Immature natural killer cell (primary cell): ENCODE measurements at places on chromosomes 3 and 15.

DNA sequence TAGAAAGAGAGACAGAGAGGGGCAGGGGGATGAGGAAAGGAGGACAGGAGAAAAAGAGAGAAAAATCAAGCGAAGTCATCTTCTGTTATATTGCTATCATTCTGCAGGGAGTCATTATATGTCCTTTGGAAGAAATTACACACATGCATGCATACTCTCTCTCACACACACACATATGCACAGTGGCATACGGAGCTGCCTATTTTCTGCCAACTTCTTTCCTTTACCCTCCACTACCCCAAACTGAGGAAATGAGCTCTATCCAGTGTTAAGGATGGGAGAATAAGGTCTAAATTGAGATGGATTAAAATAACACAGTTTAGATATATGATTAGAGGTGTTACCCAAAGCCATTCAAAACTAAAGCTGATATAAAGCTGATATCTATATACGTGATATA, 48.8 kb downstream of the PDZRN3 start:
- no peak for DNase-seq

DNA sequence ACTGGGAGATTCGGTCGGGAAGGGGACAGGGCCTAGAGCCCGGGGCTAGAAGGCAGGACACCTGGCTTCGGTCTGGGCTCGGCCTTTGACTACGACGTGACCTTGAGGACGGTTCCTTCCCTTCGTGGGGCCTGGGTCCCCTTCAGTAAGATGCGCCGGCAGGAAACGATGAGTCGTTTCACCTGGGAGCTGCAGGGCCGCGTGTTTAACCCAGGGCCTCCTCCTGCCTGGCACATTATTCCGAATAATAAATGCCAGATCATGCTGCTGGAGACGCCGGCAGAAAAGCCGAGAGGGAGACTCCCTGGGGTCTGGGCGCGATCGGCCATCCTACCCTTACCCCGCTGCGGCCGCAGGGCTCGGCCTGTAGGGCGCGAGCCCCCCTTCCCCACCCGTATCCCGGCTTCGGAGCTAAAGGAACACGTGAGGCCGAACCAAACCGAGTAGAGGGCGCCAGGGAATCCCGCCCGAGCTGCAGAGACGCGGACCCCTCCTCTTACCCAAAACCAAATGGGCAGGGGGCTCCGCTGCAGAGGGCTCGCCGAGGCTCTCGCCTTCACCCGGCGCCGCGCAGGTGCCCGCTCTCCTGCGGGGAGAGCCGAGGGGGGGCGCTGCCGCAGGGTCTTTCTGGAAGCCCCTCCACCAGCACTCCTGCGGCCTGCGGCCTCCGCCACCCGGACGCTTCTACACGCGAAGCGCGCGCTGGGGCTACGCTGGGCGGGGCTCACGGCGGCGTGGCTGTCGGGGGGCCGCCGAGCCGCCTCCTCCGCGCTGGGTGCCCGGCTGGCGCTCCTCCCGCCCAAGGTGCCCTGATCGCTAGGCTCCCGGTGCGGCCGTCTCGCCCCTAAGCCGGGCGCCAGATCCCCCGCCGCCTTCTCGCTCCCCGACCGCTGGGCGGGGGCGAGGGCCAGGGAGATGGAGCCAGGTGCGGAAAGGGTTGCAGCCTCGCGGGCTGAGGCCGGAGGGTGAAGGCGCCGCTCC, at the start of gene BDH1:
Gene BDH1 (minus strand): TSS at position 688 of the 981 bp plus-strand sequence. CDS start 9,525 bp downstream, outside the sequence.
- DNase-seq, result peak; percentile 61

DNA sequence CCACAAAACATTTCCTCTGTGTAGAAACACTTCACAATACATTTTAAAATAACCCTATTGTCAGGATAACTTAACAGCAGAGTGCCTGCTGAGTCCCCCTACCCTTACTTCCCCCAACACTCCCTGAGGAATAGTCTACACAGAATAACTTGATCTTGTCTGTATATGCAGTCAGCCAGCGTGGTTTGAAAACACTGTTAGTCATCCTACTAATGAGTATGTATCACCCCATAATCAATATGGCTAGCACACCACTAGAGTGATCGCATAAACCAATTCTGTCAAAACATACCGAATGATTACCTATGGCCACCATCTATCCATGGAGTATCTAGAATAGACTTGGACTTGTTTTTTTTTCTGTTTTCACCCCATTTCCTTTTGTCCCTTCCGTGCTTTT, 152.7 kb upstream of the NECTIN3 start:
- no peak for DNase-seq

DNA sequence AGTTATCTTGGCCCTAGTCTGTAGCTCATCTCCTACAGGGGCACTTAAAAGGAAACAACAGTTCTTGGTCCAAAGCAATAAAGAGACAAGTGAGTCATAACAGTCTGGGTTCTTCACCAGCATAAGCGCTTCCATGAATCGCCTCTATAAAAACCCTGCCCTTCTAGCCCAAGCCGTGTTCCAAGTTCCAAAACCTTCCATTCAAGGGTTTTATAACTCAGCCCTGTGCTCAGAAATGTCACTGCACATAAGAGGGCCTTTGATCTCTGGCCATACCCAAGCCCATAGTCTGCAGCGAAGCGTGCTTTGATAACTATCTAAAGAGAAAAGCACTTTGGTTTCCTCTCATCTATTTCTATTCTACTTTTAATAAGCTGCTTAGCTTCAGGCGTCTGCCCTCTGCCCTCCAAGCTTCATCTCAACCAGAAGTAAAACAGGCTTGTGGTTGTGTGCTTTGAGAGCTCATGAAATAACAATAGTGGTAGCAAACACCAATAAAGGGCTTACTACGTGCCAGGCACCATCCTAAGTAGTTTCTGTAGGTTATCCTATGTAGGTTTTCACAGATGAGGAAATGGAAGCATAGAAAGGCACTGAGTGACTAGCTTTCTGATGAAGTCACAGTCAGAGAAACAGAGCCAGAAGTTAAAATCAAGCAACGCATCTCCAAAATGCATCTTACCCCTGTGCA, 64.0 kb upstream of the AKAP13 start:
- no peak for DNase-seq

- DNase-seq, result no peak
These were observed 196.4 kb downstream of the RORA start for GRCh38 chr15:61032600-61033286.

- no peak for DNase-seq
These were observed 1336.3 kb upstream of the CADM2 start for GRCh38 chr3:83622526-83622925.

GRCh38 chr3:40201770-40202169, 107.7 kb upstream of the EIF1B start:
- no peak for DNase-seq

GRCh38 chr3:15206662-15207576, 873 bp downstream of the CAPN7 start:
- DNase-seq, result no peak

DNA sequence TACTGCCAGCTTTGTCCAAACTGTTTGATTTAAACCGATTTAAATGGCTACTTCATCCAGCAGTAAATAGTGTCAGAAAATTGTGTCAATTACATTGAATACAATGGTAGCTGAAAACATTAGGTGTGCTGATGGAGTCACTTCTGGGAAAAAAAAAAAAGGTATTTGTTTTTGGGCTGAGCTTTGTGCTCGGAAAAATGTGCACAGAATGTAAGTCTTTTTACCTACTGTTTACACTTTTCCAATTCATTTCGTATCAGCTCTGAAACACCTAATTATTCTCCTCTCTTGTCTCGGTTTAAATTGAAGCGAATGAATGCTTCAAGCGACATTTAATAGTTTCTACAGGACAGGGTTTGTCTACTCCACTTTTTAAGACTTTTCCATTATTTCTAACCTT, 1078.4 kb downstream of the ROBO1 start:
- no peak for DNase-seq

DNA sequence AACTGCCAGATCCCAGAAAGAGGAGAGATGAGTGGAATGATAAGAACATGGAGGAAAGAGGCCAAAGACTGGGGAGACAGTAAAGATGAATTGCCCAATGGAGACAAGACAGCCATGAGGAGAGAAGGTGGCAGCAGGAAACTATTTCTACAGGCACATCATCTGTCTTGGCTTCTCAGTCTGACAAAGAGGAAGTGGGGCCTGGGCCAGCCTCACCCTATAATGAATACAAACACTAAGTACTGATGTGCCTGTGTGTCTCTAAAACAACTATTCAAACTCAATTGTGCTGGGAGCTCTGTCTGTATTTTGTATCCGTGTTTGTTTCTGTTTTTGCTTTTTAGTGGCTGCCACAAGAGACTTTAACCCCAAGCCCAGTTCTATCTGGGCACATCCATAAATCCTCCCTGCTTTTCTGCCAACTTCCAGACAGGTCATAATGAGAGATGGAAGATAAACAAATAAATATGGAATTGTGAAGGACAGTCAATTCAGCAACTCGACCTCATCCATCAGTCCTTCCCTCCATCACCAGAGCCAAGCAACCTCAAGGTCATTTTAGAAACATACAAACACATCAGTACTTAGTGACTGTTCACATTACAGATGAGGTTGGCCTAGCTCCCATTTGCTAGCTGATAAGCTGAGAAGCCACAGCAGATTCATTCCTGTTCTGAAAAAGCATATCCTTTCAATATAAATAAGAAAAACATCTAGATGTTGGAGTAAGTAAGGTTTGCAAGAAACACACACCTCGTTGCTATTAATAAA, 116.7 kb downstream of the CADPS start:
- DNase-seq, result no peak

DNA sequence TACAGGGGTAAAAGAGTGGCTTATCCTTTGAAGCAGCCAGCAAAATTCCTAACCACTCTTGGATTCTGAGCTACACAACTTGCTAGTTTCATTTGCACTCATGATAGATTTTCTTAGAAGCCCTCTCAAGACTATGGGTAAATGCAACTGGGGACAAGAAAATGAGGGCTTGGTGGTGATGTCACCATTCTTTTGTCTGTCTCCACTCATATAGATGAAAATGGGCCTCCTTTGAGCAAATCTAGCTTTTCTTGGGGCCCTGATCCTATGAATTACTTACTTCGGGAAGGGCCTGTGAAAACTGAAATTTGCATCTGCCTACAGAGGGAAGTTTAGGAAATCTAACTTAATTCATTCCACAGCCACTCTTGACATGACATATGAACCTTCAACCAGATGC, 486.3 kb downstream of the MAGI1 start:
- DNase-seq, result no peak

- no peak for DNase-seq
These were observed 20.9 kb upstream of the FSTL1 start for GRCh38 chr3:120471643-120472042.

DNA sequence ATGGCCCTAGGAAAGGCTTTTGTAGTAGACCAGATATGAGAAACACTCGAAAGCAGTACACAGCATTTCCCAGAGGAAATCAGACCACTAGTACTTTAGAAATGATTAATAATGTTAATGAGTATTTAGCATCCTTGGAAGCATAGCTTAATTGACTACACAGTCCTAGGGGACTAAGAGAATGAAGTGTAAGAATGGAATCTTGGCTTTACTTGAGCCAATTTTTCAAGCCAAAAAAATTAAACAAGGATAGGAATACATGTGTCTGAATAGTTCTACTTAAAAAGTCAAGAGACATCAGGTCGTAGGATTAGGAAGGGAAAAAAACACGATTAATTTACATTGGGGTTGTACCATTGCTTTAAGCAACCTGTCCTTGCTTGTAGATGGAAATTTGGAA, 38.2 kb downstream of the DPPA2 start:
- no peak for DNase-seq

- DNase-seq, result peak; percentile 76
These were observed at the start of gene ZNF619 for GRCh38 chr3:40476478-40477470. Gene ZNF619, plus strand, starts transcription at chr3:40477122. Its CDS starts 858 bp downstream, at chr3:40477980.

DNA sequence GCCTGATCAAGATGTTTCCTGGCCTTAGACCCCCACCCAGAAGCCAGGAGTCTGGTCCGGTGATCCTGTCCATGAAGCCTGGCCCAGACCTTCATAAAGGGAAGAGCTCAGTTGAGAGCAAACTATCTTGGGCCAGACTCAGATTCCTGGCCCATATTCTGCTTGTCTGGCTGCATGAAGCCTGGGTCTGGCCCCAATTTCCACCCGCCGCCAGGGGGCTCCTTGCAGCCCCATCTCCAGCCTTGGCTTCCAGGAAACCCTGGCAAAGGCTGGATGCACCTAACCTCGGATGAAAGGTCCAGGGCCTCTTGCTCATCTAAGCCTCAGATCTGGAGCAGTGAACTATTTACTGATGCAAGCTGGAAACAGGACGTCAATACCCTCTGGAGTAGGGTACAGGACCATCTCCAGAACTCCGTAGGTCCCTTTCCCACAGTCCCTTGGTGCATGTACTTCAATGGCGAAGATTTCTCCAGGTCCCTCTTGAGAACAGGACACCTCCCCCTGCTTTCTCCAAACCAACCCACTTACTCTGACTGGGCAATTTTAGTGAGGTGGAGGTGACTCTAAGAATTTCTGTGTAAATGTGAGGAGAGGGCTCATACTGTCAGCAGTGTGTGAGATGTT, 5.6 kb downstream of the FOXL2 start:
- no peak for DNase-seq

DNA sequence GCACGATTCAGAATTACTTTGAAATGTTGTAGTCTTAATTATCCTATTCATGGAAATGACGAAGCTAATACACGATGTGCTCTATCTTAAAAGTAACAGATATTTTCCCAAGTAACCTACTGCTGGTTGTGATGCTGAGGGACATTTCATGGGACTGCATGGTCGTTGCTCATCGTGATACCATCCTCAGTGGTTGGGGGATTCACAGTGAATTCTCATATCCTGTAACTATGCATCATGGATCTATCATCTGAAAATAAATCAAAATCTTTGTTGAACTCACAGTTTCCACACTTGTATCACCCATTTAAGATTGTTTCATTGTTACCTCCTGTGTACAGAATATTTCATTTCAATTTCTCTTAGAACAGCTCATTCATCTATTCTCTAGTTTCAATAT, 84.7 kb downstream of the OPA1 start:
- DNase-seq, result no peak

DNA sequence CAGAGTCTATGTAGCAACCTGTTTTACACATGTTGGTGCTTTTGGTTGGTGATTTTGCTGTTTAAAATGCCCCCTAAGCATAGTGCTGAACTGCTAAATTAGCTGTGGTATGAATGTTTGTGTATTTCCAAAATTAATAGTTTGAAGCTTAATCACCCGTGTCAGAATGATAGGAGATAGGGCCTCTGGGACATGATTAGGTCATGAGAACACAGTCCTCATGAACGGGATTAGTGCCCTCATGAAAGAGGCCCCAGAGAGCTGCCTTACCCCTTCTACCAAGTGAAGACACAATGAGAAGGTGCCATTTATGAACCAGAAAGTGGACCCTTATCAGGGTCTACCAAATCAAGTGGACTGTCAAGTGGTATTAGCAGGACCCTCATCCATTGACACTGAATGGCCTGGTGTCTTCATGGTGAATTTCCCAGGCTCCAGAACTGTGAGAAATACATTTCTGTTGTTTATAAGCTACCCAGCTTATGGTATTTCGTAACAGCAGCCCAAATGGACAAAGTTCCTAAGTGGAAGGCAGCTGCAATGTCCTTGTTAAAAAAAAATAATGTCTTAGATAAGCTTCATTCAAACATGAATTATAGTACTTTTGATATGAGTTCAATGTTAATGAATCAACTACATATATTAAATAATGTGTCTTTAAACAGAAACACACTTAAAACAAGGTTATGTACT, 37.7 kb upstream of the FRMD4B start:
- no peak for DNase-seq

- DNase-seq, result no peak
These were observed 120.2 kb downstream of the EPHA3 start for GRCh38 chr3:89227634-89228033.
